ENCODE measurements at places on chromosomes 3 and 15. TPM values are rescaled to one million over a fixed set of nuclear protein-coding genes. Genes with fewer than 3 reads are reported as not detected.

IL5RA gene
- total RNA-seq: not detected

DNA sequence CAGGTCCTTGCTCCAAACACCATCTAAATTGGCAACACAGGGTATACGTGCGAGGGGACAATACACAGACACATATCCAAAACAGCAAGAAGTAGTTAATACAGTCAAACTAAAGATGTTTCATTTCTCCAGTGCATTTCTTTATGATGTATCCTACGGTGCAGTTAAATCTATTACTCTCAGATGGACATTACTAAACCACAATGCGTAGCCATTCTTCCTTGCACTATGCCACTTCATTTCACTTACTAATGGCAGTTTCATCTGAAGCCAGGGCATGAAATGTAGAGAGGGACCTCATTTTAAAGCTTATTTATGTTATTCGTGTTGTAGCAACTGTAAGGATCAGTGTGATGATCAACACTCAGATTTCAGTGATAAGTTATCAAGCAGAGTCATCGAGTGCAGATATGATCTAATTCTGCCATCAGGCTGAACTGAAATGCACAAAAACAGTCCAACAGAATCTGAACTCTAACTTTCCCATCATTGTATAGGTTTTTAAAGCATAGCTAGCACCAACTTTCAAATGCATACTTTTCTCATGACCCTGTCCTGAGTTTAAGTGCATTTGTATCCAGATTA lies 14.5 kb downstream of the TNIK start:
- H3K4me1 ChIP-seq: peaks cover 6% of the 10 kb centered on the region
- no peak overlapping the region for H3K4me3 ChIP-seq
- no peaks in the 10 kb centered on the region for H3K36me3 ChIP-seq
- no peaks in the 10 kb centered on the region for H3K27me3 ChIP-seq
- H3K27ac ChIP-seq: no peak overlapping the region
- DNase-seq: no peak

DNA sequence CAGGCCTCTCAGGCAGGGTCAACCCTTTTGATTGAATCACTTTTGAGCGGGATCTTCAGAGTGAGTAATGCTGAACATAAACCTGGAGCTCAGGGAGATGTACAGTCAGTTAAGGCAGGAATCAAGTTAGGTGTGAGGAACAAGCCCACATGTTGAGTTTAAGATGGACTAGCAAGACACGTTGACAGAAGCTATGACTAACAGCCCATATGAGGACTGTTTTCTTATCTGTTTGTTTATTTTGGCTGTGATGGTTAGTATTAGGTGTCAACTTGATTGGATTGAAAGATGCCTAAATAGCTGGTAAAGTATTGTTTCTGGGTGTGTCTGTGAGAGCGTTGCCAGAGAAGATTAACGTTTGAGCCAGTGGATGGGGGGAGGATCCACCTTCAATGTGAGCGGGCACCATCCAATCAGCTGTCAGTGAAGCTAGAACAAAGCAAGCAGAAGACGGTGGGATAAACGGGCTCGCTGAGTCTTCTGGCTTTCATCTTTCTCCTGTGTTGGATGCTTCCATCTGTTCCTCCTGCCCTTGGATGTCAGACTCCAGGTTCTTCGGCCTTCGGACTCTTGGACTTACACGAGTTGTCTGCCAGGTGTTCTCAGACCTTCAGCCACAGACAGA lies 232.3 kb upstream of the STAC start:
- no peaks in the 10 kb centered on the region for H3K36me3 ChIP-seq
- no peak overlapping the region for H3K4me3 ChIP-seq
- no peaks in the 10 kb centered on the region for H3K4me1 ChIP-seq
- H3K27me3 ChIP-seq: no peaks in the 10 kb centered on the region

TGM5 gene
- not detected for total RNA-seq

- no peaks in the 10 kb centered on the region for H3K4me1 ChIP-seq
- DNase-seq: no peak
- peaks cover 9% of the 10 kb centered on the region for H3K36me3 ChIP-seq
- H3K4me3 ChIP-seq: no peak overlapping the region
- H3K27ac ChIP-seq: no peak overlapping the region
- no peaks in the 10 kb centered on the region for H3K27me3 ChIP-seq
Measured at GRCh38 chr3:155891321-155891720, 20.9 kb downstream of the GMPS start.

DNA sequence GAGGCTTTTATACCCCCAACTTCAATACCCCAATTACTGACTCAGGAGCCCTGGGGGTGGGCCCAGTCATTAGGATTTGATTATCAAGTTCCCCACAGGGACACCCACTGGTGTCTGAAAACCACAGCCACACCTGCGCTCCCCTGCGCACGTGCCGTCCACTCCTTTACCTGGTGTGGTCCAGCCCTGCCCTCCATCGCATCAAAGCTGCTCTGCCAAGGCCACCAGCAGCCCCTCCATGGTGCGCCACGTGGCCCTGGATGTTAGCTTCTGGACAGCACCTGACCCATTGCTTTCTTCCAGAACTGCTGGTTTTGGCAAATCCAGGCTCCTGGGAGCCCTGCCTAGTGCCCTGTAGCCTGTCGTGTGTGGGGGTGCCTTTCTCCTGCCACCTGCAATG lies 136.3 kb downstream of the NSMCE3 start:
- no peak overlapping the region for H3K27ac ChIP-seq
- H3K27me3 ChIP-seq: peaks cover 24% of the 10 kb centered on the region
- H3K4me1 ChIP-seq: no peaks in the 10 kb centered on the region
- no peaks in the 10 kb centered on the region for H3K36me3 ChIP-seq
- H3K4me3 ChIP-seq: no peak overlapping the region

GOLGA8R gene
- 0.57 TPM for total RNA-seq

SEC22A gene
- total RNA-seq: 10.6 TPM

DNA sequence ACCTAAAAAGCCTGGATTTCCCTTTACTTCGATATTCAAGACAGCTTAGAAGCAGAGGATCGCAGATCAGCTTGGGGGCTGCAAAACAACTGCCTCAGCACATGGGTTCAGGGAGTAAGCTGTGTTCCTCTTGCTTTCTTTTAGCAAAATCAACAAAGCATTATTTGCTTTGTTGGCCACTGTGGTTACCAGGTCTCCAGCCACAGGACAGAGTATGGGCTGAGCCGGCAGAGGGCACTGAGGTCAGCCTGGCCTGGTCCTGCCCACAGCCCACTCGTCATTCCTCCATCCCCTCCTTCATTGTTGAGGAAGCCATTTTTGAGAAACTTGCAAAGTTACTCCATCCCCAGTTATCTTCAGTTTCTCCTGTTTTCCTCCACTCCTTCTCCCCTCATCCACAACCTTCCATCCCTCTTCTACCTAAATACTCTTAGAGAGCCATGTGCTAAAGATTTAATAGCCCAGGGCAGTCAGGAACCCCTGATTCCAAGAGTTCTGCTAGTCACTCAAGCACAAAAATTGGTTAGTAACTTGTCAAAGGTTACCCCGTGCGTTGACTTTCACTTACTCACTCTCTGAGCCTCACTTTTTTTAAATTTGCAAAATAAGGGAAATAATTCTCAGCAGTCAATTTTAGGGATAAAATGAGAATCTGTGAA lies 60.0 kb upstream of the HES1 start:
- DNase-seq: no peak
- H3K36me3 ChIP-seq: no peaks in the 10 kb centered on the region
- H3K27ac ChIP-seq: no peak overlapping the region
- H3K4me3 ChIP-seq: no peak overlapping the region
- peaks cover 1% of the 10 kb centered on the region for H3K27me3 ChIP-seq

ALDH1L1 gene
- total RNA-seq: 0.81 TPM

Data from HCT116 (cell line).